ENCODE measurements at places on chromosomes 11 and 22.

DNA sequence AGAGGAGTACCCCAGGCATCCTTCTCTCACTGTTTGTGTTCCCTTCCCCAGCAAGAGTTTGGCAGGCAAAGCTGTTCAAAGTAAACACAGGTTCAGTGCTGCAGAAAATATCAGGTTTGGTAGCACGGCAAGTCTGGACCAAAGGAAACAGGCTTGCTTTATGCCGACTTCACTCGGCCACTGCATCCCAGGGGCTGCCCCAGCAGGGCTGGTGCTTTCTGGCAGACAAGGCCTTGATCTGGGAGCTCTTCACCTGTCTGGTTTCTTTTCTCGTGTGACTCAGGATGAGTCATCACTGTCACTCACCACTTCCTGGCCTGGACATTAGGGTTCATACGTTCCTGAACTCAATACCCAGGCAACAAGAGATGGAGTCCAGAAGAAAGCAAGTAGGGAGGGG lies 52.6 kb upstream of the NAV2 start:
- DNase-seq, result no peak

DNA sequence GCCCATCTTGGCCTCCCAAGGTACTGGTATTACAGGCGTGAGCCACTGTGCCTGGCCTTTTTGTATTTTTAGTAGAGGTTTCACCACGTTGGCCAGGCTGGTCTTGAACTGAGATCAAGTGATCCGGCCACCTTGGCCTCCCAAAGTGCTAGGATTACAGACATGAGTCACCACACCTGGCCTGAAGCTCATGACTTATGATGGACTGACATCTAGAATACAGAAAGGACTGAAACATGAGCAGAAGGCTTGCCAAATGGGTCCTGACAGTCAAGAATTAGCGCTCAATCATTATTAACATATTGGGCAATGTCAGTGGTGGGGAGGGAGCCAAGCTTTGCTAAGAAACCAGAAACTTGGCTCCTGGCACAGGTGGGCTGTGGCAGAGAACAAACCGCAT lies 5.0 kb downstream of the FADS1 start:
- DNase-seq, result no peak

DNA sequence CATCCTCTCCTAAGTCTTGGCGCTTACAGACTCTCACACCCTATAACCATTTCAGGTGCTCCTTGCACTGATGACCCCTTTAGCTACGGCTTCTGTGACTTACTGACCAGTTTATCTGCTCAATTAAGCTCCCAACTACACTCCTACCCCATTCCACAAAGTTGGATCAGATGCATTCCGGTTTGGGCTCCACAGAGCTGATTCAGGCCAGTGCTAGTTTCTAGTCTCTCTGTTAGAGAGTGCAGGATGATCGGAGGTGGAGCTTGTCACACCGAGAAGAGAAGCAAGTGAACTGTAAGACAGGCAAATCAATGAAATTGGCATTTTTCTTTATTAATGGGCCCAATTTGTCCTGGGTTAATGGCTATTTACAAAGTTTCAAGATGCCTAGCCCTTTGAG lies 436.8 kb upstream of the CADM1 start:
- DNase-seq, result no peak

- no peak for DNase-seq
Measured at GRCh38 chr11:72004515-72005346, 6.0 kb downstream of the IL18BP start.

DNA sequence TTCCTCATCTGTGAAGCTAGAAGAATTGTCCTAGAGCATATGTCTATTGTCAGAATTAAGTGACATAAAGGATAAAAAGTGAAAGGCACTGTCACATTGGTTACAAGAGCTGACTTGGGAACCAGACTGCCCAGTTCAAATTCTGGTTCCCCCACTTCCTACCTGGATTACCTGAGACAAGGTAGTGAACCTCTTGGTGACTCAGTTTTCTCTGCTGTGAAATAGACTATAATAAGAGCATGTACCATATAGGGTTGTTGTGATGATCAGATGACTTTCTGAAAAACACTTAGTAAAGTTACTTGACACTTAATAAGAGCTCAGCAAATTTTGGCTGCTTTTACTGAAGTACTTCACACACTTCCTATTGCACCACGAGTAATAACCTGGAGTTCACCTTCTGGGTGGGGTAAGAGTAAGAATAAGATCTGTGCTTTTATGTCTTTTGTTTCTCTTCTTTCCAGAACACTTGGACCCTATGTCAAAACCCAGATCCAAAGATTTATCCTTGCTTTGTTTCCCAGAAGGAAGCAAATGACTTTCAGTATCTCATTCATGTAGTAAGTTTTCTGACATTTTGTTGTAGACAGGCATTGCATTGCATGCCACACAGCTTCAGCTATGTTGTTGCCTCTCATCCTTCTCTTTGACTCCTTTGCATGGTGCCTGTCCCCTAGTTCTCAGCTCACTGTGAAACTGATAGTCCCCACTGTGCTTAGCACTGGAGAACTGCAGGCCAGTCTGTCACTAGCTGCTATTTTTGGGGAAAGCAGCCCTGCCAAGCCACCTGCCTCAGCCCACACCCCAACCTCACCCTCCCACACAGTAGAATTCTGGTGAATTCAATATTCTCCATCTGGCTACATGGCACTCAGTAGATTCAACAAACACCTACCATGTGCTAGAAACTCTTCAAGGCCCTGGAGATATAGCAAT lies 121.8 kb upstream of the POU2AF2 start:
- DNase-seq, result no peak

DNA sequence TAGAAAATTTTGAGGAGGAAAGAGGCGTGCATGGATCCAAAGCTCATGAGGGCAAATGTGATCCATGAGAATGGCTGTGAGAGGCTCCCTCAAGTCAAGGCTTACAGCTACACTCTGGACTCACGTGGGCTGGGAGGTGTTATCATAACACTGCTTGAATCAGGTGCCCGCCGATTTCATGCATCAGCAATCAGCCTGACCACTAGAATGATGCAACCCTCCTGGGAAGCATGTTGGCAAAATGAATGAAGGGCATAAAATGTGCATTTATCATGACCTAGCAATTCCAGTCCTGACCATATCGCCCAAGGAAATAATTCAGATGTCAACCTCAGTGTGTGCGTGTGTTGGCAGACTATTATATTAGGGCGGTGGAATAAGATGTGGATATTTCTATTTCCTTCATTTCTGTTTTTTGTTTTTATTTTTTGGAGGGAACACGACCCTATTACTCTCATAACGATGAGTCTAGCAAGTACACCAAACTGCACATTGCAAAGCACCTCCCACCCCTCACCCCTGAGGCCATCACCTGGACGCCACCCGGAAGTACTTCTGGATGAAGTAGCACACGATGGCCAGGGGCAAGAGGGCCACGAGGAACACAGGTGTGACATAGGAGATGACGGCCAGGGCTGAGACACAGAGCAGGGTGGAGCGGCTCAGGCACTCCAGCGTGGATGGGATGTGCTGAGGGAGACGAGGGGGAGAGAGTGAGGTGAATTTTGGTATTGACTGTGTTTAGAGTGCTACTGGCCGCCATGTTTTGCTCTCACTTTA lies 15.7 kb upstream of the KCNJ11 start:
- no peak for DNase-seq

DNA sequence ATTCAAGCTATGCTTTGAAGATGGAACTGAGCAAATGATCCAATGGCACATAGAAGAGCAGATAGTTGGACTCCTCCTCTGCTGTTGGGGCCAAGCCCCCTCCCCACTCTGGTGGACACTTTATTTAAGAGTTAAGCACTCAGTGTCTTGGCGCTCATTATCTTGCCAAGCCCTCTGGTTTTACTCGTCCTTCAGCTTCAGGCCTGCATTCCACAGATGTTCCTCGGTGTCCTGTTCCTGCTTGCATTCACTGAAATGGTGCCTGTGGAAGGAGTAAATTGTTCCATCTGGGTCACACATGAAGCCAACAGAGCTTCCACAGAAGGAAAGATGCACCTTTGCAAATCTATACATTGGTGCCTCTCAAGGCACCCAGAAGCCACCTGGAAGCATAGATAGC lies 26.1 kb downstream of the MAML2 start:
- no peak for DNase-seq

DNA sequence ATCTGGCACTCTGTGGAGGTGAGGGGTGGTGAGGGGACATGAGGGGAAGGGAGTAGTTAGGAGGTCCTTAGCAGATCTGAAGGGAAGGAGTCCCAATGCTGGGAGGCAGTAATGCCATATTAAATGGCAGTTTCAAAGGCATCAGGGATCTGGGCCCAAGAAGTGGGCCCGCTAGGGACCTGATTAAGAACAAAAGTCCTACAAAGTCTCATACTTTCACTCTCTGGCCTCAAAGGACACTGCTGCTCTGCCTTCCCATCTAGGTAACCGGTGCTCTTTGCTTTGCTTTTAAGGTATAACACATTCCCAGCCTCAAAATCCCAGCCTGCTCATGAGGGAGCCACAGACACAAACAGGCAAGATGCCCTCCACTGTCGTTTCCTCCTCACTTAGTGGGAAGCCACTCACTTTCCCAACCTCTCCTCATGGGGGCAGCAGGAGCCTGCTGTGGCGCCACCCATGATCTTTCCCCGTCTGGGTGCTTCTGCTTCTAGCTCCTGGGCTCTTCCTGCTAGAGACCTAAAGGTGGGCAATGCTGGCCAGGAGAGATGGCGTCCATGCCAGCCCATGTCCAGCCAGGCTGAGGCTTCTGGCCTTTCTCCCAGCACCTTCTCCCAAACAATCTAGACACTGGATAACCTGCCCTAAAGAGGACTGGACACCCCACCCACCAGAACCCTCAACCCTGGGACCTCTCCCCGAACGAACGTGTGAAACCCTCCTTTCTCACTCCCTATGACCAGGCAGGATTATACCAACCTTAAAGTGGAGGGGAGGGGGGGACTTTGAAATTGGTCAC lies 68.3 kb downstream of the PLEKHA7 start:
- no peak for DNase-seq

- peak; percentile 51 for DNase-seq
Measured at GRCh38 chr11:63768237-63769041, at the start of gene ZFTA. TSS of gene ZFTA (minus strand) at chr11:63768775. CDS start at chr11:63768622, 153 bp downstream.

- DNase-seq, result no peak
Measured at GRCh38 chr11:125079151-125079877, 16.2 kb downstream of the SLC37A2 start.

DNA sequence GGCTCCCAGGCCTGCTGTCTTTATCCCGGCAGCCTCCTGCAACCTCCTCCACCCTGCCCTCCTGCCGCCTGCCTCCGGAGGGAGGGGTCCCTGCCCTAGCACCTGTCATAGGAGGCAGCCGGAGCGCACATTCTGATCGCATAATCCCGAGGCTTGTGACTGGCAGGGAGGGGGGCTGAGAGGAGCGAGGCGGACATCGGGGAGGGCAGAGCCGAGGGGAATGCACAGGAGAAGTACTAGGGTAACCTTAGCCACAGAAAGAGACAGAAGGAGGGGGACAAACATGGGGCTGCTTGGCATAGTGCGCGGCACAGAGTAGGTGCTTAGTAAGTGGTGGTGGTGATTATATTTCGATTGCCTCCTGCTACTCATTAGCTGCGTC lies 9.2 kb upstream of the ALX4 start:
- no peak for DNase-seq

DNA sequence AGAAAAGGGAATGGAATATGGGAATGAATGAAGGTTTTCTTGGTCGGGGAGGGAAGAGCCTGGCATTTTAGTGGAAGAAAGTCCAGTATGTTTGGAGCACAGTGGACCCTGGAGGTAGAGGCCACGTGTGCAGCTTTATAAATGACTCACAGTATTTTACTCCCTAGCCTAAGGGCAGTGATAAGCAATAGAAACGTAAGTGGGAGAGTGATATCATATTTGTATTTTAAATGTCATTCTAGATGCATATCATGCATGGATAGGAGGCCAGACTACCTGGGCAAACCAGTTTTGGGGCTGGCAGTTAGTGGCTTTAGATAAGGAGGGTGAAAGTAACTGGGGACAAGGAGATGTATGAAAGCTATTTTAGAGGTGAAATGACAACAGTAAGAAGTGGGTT lies 174.1 kb downstream of the ARHGAP42 start:
- no peak for DNase-seq

DNA sequence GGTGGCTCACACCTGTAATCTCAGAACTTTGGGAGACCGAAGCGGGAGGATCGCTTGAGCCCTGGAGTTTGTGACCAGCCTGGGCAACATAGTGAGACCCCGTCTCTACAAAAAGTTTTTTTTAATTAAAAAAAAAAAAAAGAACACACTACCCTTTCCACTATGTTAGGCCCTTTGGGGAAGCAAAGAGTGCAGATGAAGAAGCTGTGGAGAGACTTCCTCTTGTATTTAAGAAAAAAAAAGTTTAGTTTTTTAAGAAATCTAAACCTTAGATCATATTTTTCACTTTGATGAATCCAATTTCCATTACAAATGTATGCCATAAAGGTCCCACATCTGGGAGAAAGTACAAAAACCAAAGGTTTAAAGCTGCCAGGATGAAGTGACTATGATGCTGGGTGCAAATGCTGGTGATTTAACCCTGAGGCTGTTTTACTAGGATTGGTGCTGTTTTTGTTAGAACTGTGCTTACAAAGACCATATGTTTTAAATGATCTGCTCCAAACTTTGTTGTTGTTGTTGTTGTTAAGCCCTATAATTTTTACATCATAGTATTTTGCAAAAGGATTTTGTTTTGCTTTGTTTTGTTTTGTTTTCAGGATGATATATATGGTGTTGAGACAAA lies 28.9 kb upstream of the ACER3 start:
- DNase-seq, result no peak

- no peak for DNase-seq
Measured at GRCh38 chr11:59767225-59767611, 12.0 kb downstream of the STX3 start.

GRCh38 chr11:76239483-76240160 lies 33.3 kb upstream of the WNT11 start:
- no peak for DNase-seq

DNA sequence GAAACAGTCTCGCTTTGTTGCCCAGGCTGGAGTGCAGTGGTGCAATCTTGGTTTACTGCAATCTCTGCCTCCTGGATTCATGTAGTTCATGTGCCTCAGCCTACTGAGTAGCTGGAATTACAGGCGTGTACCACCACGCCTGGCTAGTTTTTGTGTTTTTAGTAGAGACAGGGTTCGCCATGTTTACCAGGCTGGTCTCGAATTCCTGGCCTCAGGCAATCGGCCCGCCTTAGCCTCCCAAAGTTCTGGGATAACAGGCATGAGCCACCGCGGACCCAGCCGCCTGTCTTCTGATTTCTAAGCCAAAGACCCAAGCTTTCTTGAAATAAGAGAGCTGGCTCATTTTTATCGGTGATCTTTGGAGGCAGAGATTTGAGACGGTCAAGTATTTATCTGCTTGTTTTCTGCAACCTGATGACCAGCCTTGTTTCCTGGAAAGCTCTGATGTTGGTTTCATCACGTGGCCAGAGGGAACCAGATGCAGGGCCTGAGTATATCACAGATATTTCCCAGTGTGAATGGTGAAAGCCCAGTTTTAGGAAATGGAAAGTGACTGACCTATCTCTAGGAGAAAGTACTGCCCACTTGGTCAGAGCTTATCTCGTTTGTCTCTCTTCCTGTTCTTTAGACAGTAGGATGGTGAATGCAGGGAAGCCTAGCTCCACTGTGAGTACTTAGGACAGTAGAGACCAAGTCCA lies 5.7 kb upstream of the SIDT2 start:
- no peak for DNase-seq

GRCh38 chr11:112368381-112368780 lies 107.7 kb upstream of the PLET1 start:
- DNase-seq, result no peak
